Astrocyte of the cerebellum (primary cell): ENCODE measurements at places on chromosomes 3 and 15.

DNA sequence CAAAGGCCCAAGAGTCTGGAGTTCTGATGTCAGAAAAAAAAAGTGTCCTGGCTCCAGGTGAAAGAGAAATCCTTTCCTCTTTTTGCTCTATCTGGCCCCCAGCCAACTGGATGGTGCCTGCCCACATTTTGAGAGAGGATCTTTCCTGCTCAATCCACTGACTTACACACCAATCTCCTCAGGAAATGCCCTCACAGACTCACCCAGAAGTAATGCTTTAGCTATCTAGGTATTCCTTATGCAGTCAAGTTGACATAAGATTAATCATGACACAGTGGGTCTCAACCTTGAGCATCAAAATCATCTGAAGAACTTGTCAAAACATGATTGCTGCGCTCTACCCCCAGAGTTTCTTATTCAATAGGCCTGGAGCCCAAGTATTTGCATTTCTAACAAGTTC is 31.2 kb downstream of the STRIT1 start:
- no peak for DNase-seq

DNA sequence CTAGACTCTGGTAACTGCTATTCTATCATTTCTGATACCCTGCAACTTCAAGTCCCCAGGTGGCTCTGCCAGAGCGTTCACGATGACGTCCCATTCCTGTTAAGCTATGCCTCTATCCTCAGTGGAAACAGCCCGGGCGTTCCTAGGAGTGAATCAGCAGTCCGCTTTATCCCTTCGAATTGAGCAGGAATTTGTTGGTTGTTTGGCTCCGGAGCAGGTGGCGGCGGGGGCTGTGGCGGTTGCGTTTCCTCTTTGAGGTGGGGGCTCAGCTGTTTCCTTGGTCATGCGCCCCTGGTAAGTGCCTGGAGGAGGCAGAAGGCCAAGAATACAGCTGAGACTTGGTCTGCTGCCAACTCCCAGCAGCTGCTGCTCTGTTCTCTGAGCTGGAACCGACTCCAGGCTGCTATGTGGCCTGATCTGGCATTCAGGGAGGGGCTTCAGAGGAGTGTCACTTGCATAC is 25.2 kb downstream of the ARPP21 start:
- peak; percentile 69 for DNase-seq

- peak; percentile 4 for DNase-seq
Observed at GRCh38 chr3:47542471-47543173, 29.1 kb upstream of the ELP6 start.

- peak; percentile 39 for DNase-seq
Observed at GRCh38 chr15:55799291-55800212, 56.6 kb upstream of the PRTG start.

DNA sequence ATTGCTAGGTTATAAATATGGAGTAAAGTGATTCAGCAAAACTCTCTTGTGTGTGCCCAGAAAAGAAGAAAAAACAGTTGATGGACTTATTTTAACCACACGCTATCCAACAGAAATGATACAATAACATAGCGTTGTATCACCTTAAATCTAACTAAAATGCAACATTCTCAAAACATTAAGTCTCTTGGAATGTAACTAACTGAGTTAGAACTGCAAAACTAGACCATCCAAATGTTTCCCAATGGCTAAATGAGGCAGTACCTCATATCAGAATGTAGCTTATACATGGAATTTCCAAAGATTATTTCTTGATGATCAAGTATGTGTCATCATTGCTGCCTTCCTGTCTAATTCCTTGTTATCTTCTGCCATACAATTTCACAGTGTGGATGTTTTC is 187.9 kb downstream of the CNTN3 start:
- DNase-seq, result no peak

- no peak for DNase-seq
Observed at GRCh38 chr3:111669926-111670630, 74.9 kb upstream of the ZBED2 start.

- no peak for DNase-seq
Observed at GRCh38 chr3:73024836-73025235, 28.2 kb downstream of the PPP4R2 start.

- no peak for DNase-seq
Observed at GRCh38 chr3:195246581-195246995, 24.4 kb downstream of the XXYLT1 start.

DNA sequence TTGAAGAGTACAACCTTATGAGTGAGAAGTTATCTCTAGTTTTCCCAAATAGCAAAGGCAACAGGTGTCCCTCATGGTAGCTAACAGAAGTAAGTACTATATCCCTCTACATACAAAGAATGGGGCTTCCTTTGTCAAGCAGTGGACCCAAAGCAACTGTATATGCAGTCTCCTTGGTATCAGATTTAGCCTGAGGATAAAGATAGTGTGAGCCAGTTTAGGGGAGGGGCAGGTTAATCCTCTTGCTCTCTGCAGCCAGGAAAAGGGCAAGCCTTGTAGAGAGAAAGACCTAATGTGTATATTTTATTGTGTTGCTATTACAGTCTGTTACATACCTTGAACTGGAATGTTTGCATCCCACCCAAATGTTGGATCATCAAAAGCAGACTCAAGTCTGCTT is 117.9 kb upstream of the COL8A1 start:
- DNase-seq, result no peak

GRCh38 chr15:27077790-27078189 is 106.8 kb downstream of the GABRG3 start:
- no peak for DNase-seq

- no peak for DNase-seq
Observed at GRCh38 chr3:4355401-4356219, 52.4 kb downstream of the SETMAR start.

DNA sequence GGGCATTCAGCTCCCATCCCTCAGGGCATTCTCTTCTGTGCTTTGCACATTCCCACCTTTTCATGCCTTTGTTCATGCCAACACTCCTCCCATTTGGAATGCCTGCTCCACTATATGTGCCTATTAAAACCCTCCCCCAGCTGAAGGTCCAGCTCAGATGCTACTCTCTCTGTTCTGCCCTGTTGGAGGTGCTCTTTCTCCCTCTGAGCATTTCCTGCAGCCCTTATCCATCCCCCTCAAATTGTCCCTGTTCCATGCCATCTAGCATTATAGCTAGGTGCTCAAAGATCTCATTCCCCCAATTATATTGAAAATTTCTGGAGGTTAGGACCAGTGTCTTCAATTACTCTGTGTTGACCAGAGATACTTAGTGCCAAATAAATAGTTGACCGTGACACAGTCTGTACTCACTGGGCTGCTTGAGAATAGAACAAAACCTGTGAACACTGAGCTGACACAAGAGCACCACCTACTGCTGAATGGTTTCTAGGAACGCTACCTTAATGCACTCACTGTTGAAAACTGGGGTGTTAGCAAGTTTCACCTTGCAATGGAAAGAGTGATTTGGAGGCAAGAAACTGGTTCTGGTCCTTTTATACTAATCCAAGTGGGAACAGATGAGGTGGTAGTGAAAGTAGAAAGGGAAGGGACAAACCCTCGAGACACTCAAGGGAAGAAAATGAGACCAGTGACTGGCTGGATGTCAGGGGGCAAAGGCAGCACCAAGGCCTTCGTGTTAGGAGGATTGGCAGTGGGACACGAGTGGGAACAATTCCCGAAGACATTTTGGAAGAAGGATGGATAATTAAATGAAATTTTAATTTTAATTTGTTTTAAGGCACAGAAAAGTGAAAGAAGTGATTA is 289.8 kb upstream of the ROPN1 start:
- DNase-seq, result no peak

- no peak for DNase-seq
Observed at GRCh38 chr3:122797291-122797690, 2.4 kb downstream of the SLC49A4 start.

DNA sequence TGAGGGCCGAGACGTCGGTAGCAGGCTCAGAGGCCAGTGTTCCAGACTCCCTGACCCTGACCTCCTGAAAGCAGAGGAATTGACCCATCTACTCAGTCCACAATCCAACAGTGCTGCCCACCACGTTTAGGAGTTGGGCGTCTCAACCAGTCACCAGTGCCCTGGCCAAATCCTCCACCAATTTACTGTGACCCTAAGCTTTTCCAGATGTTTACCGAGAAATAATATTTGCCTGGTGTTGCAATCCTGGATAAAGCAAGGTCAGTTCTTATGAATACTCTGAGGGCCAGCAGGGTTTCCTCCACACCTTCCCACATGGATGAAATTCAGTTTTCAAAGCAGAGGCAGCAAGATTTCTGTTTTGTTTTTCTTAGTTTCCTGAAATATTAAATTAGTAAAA is 7.5 kb upstream of the APOD start:
- DNase-seq, result no peak

GRCh38 chr3:129281726-129282125 is 3.1 kb downstream of the HMCES start:
- DNase-seq, result no peak

DNA sequence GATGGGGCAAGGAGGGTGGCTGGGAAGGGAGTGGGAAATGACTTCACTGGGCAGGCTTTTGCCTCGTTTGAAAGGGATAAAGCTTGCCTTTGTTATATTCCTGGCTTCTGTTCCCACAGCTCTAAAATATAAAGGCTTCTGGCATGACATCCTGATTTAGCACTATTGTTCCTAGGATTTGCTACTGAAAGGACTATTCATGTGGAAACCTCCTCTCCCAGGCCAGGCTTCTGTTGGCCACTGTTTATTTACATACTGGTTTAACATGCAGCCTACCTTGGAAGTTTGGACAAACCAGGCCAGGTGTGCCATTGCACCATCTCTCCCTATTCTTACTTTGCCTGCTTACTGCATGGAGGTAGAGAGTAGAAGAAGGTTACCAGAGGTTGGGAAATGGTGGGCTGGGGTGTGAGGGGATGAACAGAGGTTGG is 2.4 kb upstream of the LMCD1 start:
- DNase-seq, result peak; percentile 85

DNA sequence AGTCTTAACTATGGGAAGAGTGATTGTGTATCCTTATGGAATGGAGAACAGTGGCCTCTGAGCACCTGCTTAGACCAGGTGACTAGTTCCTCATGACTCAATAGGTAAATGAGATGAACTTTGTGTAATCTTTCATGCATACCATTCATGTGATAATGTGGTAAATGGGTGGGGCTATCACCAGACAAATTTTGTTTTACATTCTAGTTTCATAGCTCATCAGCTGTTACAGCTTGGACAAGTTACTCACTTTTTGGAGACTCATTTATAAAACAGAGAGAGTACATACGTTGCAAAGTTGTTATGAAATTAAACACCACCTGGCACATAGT is 103.7 kb upstream of the TGFBR2 start:
- DNase-seq, result no peak

DNA sequence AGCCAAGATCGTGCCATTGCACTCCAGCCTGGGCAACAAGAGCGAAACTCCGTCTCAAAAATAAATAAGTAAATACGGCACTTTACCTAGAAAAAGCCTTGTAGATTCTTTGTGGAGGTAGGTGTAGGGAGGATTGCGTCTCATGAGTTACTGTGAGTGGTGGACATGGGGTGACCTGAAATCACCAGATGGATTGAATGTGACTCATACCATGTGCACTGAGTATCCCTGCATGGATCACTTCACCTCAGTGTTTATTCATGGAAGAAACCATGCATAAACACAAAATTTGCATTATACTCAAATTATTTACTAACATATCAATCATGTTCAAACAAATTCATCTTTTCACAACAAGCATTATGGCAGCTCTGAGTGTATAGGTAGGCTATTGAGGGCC is 55.9 kb downstream of the MRPS25 start:
- DNase-seq, result no peak

DNA sequence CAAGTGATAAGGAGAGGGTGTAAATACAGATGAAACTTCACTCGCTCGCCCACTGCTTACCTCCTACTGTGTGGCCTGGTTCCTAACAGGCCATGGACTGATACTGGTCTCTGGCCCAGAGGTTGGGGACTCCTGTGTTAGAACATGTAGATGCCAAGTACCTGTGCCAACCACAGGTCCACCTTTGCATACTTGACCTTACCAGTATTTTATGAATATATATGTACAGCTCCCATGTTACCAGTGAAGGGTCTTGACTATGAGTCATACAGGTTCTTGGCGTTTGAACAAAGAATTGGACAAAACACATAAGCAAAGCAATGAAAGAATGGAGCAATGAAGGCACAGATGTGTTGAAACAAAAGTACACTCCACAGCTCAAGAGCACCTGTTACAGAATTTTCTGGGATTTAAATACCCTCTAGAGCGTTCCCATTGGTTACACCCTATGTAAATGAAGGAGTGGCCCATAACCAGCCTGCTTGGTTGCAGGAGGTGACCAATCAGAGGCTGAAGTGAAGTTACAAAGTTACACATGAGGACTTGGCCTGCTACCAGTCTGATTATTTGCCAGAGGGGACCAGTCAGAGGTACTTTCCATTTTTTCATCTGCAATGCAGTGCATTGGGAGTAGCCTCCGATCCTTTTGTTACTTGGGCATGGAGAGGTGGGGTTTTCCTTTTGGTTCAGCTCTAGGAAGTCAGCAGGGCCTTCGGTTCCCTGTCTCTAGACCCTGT is 1.7 kb upstream of the GFM1 start:
- no peak for DNase-seq

GRCh38 chr3:197680955-197681521 is 55.7 kb downstream of the RUBCN start:
- no peak for DNase-seq

DNA sequence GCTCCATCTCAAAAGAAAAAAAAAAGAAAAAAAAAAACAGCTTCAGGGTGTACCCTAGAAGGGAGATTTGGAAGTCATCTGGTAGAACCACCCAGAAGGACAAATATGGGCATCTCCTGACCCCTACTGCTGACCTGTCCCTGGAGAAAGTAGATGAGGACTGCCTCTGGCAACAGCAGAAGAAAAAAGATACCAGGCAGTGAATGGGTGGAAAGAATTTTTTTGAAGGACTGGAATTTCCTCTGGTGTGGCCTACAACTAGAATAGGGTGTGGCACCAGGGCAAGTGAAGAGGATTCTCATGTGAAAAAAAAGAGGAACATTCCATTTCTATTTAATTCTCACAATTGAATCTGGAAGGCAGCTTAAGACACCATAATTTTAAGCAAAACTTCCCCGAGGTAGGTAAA is 3.1 kb downstream of the ANXA2 start:
- no peak for DNase-seq

- no peak for DNase-seq
Observed at GRCh38 chr15:58476525-58477162, 44.9 kb downstream of the LIPC start.

- no peak for DNase-seq
Observed at GRCh38 chr3:10093678-10094077, 14.4 kb downstream of the FANCD2OS start.

- DNase-seq, result no peak
Observed at GRCh38 chr3:164390046-164390445, 688.2 kb downstream of the SI start.
